Thyroid gland (tissue), 4 donors: ENCODE measurements at places on chromosomes 7 and 10.

DNA sequence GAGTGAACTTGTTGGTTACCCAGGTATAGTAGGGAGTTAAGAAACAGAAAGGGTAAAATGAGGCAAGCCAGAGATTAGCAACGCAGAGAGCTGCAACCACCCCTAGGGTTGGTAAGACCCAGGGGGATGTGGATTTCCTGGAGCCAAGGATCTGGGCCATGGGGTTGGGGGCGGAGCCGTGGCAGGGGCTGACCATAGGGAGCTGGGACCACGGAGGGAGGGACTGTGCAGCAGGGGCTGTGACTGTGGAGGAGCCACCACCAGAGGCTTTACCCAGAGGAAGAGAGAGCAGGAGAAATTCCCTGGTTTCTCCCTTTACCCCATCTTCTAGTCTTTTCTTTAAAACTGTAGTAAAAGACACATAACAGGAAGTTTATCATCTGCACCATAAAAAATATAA is 58.6 kb upstream of the BAIAP2L1 start:
- no peak for DNase-seq

- DNase-seq: no peak
These were observed 184.8 kb upstream of the NRP1 start for GRCh38 chr10:33519130-33519860.

DNA sequence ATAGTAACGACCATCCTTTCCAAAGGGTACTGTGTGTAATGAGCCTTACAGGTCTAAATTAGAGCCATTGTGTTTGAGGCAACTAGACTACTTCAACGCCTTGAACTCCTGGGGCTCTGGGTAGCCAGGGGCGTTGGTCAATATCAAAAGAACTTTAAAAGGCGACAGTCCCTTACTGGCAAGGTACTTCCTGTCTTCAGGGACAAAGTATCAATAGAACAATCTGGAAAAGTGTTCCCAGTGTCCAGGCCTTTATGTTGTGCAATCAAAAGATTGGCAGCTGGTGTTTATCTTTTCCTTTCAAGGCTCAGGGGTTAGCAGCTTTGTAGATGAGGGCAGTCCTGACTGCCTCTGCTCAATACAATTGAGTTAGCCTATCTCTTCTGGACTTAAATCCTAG is 284.3 kb downstream of the PARD3 start:
- no peak for DNase-seq

DNA sequence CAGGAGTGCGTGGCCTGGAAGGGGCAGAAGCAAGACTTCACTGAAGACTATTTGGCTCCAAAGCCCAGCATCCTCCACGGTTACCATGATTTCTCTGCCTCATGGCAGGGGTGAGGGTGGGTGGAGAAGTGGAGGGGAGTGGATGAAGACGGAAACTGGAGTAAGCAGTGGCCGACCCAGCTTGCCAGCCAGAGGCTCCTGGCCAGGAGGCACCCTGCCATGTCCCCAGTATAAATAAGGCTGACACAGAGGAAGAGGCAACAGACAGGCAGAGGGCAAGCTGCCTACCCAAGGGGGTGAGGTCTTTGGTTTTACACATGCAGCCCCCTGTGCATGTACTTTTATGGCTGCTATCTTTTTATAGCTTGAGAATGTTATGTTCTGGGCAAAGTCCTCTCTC is 102.6 kb upstream of the TBX20 start:
- DNase-seq: no peak

DNA sequence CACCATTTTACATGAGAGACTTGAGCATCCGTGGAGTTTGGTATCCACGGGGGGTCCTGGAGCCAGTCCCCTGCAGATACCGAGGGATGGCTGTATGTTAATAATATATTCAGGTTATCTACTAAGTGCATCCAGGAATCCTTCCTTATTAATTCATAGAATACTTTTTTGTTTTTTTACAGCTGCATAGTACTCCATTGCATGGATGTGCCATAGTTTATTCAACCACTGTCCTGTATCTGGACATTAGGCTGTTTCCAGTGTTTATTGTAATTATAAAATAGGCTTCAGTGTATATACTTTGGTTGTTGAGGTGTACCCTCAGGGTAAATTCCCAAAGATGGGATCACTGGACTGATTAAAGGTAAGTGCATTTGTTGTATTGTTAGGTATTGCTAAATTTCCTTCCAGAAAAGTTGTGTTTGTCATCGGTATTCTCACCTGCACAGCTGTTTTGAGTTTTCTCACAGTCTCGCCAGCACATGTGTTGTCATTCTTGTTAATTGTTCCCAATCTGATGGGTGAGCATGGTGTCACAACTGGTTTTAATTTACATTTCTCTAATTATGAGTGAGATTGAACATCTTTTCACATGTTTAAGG is 55.1 kb downstream of the INPP5F start:
- DNase-seq: no peak

- DNase-seq: no peak
These were observed 453.2 kb downstream of the DPP6 start for GRCh38 chr7:154505362-154505761.

GRCh38 chr10:132452651-132453469 is 55.9 kb downstream of the PWWP2B start:
- DNase-seq: peak; percentile 93

DNA sequence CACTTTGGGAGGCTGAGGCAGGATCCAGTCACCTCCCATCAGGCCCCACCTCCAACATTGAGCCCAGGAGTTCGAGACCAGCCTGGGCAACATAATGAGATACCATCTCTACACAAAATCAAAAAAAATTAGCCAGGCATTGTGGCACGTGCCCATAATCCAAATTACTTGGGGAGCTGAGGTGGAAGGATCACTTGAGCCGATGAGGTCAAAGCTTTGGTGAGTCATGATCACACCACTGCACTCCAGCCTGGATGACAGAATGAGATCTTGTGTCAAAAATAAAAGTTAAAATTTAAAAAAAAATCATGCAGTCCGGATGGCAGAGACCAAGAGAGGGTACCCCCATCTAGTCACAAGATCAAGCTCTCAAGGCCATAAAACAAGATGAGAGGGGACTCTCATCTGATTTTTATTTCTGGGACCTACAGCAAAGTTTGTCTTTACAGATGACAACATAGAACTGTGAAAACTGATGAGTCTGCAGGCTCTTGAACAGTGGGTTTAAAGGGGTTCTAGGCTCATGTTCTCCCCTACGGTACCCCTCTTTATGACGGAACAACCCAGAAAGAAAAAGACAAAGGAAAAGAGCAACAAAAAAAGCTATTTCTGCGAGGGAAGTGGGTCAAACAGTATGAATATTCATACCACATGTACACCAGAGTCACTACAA is 28.9 kb upstream of the CREB3L2 start:
- no peak for DNase-seq

- no peak for DNase-seq
These were observed 66.3 kb upstream of the KLF6 start for GRCh38 chr10:3850999-3851937.

GRCh38 chr7:7751243-7752092 is 33.1 kb upstream of the RPA3 start:
- no peak for DNase-seq

- DNase-seq: no peak
These were observed 40.3 kb upstream of the DLD start for GRCh38 chr7:107850643-107851042.

- DNase-seq: no peak
These were observed 105.8 kb downstream of the THSD7A start for GRCh38 chr7:11726001-11726793.

GRCh38 chr7:154928136-154929005 is 74.6 kb downstream of the PAXIP1 start:
- DNase-seq: peak; percentile 50

GRCh38 chr7:22173685-22174573 is 183.0 kb downstream of the RAPGEF5 start:
- no peak for DNase-seq

DNA sequence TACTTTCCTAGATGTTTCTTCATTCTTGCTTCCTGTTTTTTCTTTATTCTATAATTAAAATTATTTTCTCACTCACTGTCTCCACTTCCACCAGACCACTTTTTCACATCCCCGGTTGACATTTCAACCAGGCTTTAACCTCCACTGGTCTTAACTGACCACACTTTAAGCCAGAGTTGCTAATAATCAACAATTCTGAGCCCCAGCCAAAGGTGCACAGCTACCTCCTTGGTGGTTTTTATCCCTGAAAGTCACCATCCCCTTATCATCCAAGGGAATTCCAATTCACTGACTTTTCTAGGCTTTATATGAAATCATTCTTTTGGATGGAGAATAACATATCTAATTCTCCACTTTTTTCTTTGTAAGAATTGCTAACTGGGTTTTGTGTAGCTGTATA is 138.9 kb downstream of the FRMD4A start:
- DNase-seq: no peak

DNA sequence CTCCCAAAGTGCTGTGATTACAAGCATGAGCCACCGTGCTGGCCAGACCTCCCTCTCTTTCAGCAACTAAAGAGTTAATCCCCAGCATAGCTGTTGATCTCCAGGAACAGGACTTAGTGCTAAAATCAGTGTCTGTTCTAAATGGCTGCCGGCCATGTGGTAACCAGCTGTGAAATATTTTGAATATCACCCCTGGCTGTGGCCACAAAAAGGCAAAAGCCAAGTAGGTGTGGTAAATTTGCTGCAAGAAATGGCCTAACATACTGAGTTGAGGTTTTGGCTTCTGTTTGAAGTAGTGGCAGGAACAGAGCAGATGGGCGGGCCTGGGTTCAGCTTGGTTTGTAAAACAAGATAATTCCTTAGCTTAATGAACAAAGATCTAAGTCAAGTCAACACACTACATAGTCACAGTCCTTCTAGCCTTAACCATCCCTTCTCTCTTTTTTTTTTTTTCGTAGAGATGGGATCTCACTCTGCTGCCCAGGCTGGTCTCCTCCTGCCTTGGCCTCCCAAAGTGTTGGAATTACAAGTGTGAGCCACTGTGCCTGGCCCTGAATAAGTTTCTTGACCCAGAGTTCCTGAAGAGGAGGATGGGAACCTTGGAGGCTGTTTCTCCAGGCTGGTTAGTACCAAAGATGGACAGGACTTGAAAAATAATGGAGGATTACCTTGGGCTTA is 22.7 kb upstream of the AGFG2 start:
- DNase-seq: peak; percentile 7

GRCh38 chr7:30975256-30975899 is 11.6 kb downstream of the GHRHR start:
- DNase-seq: no peak

DNA sequence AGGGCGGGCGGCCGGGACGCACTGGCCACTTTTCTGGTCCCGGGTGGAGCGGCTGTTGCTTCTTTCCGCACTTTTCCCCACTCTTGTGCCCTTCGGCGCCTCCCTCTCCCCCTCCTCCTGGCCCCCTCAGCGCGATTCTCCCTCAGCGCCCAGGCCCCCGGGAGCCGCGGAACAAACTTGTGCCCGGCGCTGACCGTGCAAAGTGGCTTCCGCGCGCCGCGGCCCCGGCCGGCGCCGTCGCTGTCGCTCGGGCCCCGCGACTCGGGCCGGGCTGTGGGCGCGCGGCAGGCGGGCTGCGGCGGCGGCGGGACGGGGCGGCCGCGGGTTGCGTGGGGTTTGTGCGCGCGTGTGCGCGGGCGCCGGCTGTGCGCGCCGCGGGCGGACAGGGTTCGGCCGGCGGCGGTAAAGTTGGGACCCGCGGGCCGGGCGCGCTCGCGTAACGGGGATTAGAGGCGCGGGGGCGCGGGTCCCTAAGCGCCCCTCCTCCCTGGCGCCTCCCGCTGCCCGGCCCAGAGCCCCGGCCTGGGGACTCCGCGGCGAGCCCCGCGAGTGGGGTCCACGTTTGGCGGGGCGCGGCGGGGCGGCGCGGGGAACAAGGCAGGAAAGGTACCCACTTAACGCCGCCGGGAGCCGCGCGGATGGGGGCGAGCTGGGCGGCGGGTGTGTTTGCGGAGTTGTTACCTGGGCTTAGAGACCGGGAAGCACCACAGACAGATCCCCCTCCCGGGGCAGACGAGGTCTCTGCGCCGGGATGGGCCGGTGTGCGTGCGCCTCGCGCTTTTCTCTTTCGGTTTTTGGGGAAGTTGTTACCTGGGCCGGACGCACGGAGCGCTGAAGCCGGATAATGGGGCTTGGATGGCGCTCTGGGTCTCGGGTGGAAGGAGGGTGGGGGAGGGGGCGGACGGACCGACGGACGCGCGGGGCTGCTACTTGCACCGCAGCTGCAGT is 860 bp downstream of the ZEB1 start:
- DNase-seq: peak; percentile 62

DNA sequence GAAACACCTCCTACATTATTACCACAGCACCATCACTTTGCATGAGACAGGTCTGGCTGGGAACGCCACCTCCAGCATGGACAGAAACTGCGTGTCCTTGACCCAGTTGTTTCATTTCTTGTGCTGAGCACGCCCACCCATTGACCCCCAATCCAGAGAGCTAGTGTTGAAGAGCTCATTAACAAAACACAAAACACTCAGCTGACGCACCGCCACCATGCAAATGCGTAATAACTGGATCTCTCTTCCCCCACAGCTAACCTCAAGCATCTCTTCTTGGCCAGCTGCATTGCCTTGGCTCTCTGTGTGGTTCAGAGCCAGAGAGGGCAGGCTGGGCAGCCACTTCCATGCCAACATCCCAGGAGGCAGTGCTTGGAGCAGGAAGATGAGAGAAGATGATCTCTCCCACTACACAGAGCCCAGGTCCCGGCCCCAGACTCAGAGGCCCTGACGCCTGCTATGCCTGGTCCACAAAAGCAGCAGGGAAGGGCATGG is 173.5 kb downstream of the PLXNA4 start:
- peak; percentile 50 for DNase-seq

DNA sequence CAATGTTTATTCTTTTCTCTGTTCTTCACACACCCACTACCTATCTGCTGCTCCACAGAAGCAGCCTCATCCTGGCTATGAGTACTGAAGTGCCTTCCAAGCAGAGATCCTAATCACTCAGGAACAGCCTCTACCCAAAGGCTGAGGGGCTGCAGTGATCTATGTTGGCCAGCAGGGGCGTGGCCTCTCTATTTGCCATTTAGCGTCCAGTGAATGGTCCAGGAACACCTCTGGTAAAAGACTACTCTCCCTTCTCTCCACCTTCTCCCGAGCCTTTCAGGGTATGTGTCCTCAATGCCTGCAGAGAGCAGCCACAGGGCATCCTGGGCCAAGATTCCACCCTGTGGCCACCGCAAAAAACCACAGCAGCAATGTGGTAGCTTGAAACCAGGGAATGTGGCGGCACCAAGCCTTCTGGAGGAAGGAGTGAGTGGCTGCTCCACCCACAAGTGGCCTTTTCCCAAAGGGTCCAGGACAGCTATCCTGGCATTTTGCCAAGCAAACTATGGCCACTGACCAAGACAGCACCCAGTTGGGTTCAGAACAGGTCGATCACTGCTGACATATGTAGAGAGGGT is 70.9 kb downstream of the SYPL1 start:
- peak; percentile 63 for DNase-seq

- DNase-seq: no peak
These were observed 108.0 kb downstream of the WDFY4 start for GRCh38 chr10:48792687-48793096.

DNA sequence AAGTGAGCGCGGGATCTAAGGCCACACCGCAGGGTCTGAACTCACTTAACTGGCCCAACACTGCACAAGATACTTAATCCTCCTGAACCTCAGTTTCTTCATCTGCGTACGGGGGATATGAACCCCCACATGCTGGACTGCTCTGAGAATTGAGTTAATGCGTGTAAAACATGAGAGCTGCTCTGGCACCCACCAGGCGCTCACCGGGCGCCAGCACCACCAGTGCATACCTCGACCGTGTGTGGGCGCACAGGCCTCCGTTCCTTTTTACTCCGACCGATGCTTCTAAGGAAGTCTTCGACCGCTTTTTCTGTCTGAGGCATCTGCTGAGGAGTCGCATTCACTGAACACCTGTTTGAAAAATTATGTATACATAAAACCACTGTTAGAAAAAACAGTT is 27.2 kb downstream of the PITRM1 start:
- no peak for DNase-seq

- DNase-seq: no peak
These were observed 505 bp downstream of the NUDCD3 start for GRCh38 chr7:44489955-44490350.
